ENCODE measurements at places on chromosomes 16 and 17. TPM values are rescaled to one million over a fixed set of nuclear protein-coding genes. Genes with fewer than 3 reads are reported as not detected.

- no peak within 1 kb of the TSS for H3K4me3 ChIP-seq
- H3K27me3 ChIP-seq = peaks cover 25% of the 10 kb centered on the region
- peak within 1 kb of the TSS; percentile 8 for H3K27ac ChIP-seq
These were observed at the start of gene IL17C for GRCh38 chr16:88638323-88639230. Gene IL17C, plus strand, starts transcription at chr16:88638572. Its CDS starts 70 bp downstream, at chr16:88638642.

- H3K36me3 ChIP-seq = no peaks in the 10 kb centered on the region
- no peak for DNase-seq
- H3K4me3 ChIP-seq = no peak overlapping the region
- H3K27me3 ChIP-seq = peaks cover under 1% of the 10 kb centered on the region
- no peaks in the 10 kb centered on the region for H3K4me1 ChIP-seq
These were observed 68.5 kb upstream of the TBX2 start for GRCh38 chr17:61331178-61331577.

GRCh38 chr16:85413691-85414663, 199.1 kb upstream of the GSE1 start:
- H3K27me3 ChIP-seq = no peaks in the 10 kb centered on the region
- no peaks in the 10 kb centered on the region for H3K36me3 ChIP-seq
- peaks cover 2% of the 10 kb centered on the region for H3K4me1 ChIP-seq
- no peak for DNase-seq

CSHL1 gene
- total RNA-seq = not detected

- H3K4me3 ChIP-seq = no peak overlapping the region
- H3K4me1 ChIP-seq = no peaks in the 10 kb centered on the region
- no peak overlapping the region for H3K27ac ChIP-seq
- no peaks in the 10 kb centered on the region for H3K36me3 ChIP-seq
- H3K27me3 ChIP-seq = peaks cover 6% of the 10 kb centered on the region
These were observed 44.1 kb upstream of the MGAT5B start for GRCh38 chr17:76824093-76824492.

- peak overlapping the region; percentile 96 for H3K27ac ChIP-seq
- H3K36me3 ChIP-seq = peaks cover 56% of the 10 kb centered on the region
- DNase-seq = peak; percentile 73
- no peaks in the 10 kb centered on the region for H3K27me3 ChIP-seq
These were observed 732 bp upstream of the EXOSC6 start for GRCh38 chr16:70252355-70252988.

- DNase-seq = no peak
- no peak overlapping the region for H3K27ac ChIP-seq
- no peaks in the 10 kb centered on the region for H3K27me3 ChIP-seq
- H3K4me3 ChIP-seq = no peak overlapping the region
These were observed 8.4 kb downstream of the FBRS start for GRCh38 chr16:30666681-30667080.

DNA sequence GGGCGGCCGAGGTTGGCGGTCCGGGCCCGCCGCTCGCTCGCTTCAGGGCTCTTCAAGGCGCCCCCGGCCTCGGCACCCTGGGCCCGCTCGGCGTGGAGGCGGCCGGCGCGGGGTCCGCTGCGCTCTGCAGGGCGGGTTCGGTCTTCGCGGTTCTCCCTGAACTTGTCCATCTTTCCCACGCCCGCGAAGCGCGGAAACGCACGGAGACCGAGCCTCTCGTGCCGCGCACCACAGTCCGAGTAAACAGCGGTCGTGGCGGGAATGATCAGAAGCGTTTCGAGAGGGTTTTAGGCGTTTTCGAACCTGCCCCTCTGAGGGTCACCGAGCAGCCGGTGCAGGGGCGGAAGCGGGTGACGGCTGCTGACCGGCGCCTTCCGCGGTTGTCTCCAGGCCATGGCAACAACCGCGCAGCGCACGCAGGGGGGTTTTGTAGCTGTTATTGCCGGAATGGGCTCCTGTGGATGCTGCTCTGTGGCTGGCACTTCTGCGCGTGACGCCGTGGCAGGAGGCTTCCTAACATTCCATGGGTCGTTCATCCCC, 414 bp downstream of the NARF start:
- no peaks in the 10 kb centered on the region for H3K27me3 ChIP-seq
- DNase-seq = no peak
- peak overlapping the region; percentile 88 for H3K27ac ChIP-seq
- H3K4me3 ChIP-seq = peak overlapping the region; percentile 93

ANKFN1 gene
- not detected for total RNA-seq

DNA sequence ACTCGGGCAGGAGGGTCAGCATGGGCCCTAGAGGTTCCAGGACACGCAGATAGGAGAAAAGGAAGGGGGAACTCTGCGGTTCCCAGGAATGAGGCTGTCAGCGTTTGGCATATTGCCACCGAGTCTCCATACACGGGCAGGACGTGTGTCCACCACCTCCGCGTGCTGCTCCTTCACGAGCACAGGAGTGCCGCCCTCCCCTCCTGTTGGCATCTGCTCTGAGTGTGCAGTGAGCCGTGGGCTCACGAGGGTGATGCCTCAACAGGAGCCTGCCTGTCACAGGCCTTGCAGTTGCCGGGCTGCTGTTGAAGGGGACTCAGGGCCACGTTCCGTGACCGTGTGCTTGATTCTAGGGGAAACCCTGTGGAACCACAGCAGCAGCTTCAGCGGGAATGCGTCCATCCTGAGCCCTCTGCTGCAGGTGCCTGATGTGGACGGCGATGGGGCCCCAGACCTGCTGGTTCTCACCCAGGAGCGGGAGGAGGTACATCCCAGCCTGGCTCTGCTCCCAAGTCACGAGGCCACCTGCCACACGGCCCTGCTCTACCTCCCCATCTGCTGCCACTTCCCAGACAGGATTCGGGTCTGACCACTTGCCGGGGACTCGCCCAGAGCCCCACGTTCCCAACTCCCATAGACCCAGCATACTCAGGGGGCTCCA, 14.6 kb downstream of the RGS11 start:
- no peak overlapping the region for H3K4me3 ChIP-seq
- peaks cover under 1% of the 10 kb centered on the region for H3K36me3 ChIP-seq
- no peaks in the 10 kb centered on the region for H3K27me3 ChIP-seq
- DNase-seq = no peak
- H3K4me1 ChIP-seq = no peaks in the 10 kb centered on the region

DNA sequence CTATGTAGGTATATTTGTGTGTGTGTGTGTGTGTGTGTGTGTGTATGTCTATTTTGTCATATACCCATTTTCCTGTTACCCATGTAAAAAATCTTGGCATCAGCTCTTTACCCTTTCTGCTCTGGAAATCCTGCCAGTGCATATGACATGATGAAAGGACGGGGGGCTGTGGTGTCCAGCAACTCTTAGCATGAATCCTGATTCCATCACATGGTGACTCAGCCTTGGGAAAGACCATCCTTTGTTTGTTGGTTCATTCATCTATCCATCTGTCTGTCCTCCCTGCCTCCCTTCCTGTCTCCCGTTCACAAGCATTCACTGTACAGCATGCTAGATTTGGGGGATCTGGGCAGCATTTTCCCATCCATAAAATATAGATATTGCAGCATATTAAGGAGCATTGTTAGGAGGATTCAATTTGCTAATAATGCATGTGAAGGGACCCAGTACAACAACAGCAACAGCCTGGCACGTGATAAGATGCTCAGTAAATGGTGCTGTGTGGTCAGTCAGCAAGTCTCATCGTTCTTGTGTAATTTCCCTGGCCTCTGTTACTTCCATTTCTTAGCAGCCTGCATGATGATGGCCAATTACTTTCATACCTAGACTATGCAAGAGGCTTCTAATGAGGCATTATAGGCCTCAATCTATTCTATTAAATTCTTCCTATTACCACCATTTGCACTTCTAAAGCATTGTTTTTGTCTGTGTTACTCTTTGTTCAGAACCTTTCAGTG, 191.0 kb downstream of the PRKCA start:
- peak overlapping the region; percentile 62 for H3K27ac ChIP-seq
- no peaks in the 10 kb centered on the region for H3K27me3 ChIP-seq
- H3K4me3 ChIP-seq = peak overlapping the region; percentile 2
- peaks cover 39% of the 10 kb centered on the region for H3K36me3 ChIP-seq

GCGR gene
- total RNA-seq = not detected

ZNF652 gene
- total RNA-seq = 4.5 TPM

- H3K4me1 ChIP-seq = peaks cover 92% of the 10 kb centered on the region
- H3K4me3 ChIP-seq = peak overlapping the region; percentile 97
- H3K27me3 ChIP-seq = peaks cover 2% of the 10 kb centered on the region
- H3K27ac ChIP-seq = peak overlapping the region; percentile 98
- peak; percentile 85 for DNase-seq
- H3K36me3 ChIP-seq = peaks cover 10% of the 10 kb centered on the region
These were observed 14.7 kb downstream of the RARA start for GRCh38 chr17:40323391-40324381.

DNA sequence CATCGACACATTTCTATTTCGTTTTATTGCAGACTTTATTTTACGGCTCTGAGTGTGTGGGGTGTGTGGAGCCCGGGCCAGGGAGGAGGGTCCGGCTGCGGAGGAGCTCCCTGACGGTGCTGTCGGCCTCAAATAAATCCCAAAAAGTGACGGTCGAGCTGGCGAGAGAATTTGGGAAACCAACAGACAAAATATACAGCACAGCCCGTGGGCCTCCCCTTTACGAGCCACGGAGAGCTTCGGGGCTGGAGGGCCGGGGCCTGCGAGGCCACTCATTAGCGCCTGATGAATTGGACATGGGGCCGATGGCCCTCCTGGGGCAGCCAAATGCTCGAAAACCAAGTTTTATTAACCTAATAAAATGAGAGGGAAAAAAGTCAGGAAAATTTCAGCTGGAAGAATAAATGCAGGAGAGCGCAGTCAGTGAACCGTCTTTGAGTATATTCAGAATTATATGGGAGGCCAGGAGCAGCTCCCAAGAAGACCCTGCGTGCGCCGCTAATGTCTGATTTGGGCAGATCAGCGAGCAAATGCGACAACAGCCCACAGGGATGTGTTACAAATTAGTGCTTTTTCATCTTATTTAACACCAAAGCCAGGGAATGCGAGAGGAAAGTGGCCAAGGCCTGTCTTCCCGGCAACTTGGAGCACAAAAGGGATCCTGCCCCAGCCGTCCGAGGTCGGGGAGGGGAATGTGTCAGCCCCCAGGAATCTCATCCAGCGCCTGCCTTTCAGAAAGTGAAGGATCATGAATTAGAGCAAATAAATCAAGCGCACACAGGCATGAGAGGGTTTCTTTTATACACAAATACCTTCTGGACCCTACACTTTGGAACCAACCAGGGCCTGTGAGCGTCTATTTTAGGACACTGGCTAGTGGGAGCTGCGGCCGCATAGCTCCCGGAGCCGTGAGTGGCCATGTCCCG, 249.1 kb downstream of the C16orf95 start:
- H3K27ac ChIP-seq = no peak overlapping the region
- peaks cover 22% of the 10 kb centered on the region for H3K27me3 ChIP-seq
- peaks cover 4% of the 10 kb centered on the region for H3K4me1 ChIP-seq
- H3K4me3 ChIP-seq = no peak overlapping the region
- no peaks in the 10 kb centered on the region for H3K36me3 ChIP-seq
- DNase-seq = no peak

DNA sequence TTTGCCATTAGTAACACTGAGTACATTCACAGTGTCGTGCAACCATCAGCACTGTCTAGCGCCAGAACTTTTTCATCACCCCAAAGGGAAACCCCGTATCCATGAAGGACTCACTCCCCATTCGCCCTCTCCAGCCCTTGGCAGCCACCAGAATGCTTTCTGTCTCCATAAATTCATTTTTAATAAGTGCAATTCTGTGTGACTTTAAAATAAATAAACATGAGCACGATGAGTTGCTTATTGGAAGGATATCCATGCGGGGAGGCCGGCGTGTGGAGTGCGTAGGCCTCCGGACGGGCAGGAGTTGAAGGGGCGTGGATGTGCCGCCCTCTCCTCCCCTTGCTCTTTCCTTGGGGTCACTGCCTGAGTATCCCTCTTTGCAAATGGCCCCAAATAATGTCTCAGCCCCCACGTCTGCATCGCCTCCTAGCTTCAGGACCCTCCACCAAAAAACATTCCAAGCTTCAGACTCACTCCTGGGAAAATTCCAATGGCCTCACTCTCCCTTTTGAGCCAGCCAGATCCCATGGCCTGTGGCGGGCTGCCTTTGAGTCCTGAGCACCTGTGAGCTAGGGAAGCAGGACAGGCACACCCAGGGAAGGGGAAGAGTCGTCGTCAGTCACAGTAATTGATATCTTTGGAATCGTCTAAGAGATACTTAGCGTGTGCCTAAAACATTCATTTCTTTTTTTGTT, 306.3 kb downstream of the SEC14L1 start:
- no peaks in the 10 kb centered on the region for H3K27me3 ChIP-seq
- peak overlapping the region; percentile 81 for H3K4me3 ChIP-seq

FOXF1 gene
- not detected for total RNA-seq

GRCh38 chr16:29925105-29925756, 795 bp downstream of the KCTD13 start:
- no peaks in the 10 kb centered on the region for H3K27me3 ChIP-seq
- H3K4me3 ChIP-seq = peak overlapping the region; percentile 91
- peak; percentile 65 for DNase-seq
- peak overlapping the region; percentile 90 for H3K27ac ChIP-seq
- H3K36me3 ChIP-seq = peaks cover 32% of the 10 kb centered on the region

GRCh38 chr17:66850692-66851091, 15.8 kb downstream of the CACNG5 start:
- peaks cover 12% of the 10 kb centered on the region for H3K27me3 ChIP-seq
- no peak overlapping the region for H3K4me3 ChIP-seq
- H3K36me3 ChIP-seq = no peaks in the 10 kb centered on the region
- H3K27ac ChIP-seq = no peak overlapping the region

- H3K36me3 ChIP-seq = peaks cover 26% of the 10 kb centered on the region
- peaks cover 10% of the 10 kb centered on the region for H3K27me3 ChIP-seq
- peaks cover 1% of the 10 kb centered on the region for H3K4me1 ChIP-seq
- H3K27ac ChIP-seq = no peak overlapping the region
- no peak overlapping the region for H3K4me3 ChIP-seq
These were observed 4.7 kb downstream of the ZACN start for GRCh38 chr17:76083536-76084182.

- H3K27ac ChIP-seq = no peak overlapping the region
- no peak overlapping the region for H3K4me3 ChIP-seq
- H3K27me3 ChIP-seq = no peaks in the 10 kb centered on the region
These were observed 44.5 kb upstream of the TBX2 start for GRCh38 chr17:61354895-61355874.

DNA sequence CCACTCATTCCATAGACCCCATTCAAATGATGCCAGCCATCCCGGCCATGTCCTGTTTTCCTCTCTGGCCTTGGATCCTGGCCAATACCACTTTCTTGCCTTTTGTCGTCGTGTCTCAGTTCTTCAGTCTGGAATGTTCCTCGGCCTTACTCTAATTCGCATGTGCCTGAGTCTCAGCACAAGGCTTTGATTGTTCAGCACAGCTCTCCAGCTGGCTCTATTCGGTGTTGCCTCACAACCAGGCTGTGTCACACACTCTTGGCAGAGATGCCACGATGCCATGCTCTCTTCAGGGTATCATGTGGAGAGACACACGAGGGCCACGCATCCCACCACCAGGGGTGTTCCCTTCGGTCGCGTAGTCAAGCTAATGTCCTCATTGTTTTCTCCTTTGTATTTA, 1.8 kb upstream of the VPS4A start:
- H3K27me3 ChIP-seq = no peaks in the 10 kb centered on the region
- H3K36me3 ChIP-seq = peaks cover 21% of the 10 kb centered on the region
- no peak for DNase-seq
- H3K27ac ChIP-seq = no peak overlapping the region
- H3K4me1 ChIP-seq = peaks cover 20% of the 10 kb centered on the region

- peaks cover 34% of the 10 kb centered on the region for H3K4me1 ChIP-seq
- H3K4me3 ChIP-seq = no peak overlapping the region
- no peak overlapping the region for H3K27ac ChIP-seq
- no peak for DNase-seq
- peaks cover 3% of the 10 kb centered on the region for H3K36me3 ChIP-seq
- H3K27me3 ChIP-seq = no peaks in the 10 kb centered on the region
These were observed 2.1 kb upstream of the USP32 start for GRCh38 chr17:60393840-60394723.

Data from activated CD4-positive, alpha-beta T cell treated with anti-CD3 and anti-CD28 coated beads, Interleukin-2, amount 10 ng/mL, durations not matched to agents 24 days and 14 days (primary cell).